Left lung (tissue), 14 donors: ENCODE measurements at places on chromosomes 2 and 18. TPM values are rescaled to one million over a fixed set of nuclear protein-coding genes. Genes with fewer than 3 reads are reported as not detected.

The DTNA gene
- 12.7 TPM for total RNA-seq

DNA sequence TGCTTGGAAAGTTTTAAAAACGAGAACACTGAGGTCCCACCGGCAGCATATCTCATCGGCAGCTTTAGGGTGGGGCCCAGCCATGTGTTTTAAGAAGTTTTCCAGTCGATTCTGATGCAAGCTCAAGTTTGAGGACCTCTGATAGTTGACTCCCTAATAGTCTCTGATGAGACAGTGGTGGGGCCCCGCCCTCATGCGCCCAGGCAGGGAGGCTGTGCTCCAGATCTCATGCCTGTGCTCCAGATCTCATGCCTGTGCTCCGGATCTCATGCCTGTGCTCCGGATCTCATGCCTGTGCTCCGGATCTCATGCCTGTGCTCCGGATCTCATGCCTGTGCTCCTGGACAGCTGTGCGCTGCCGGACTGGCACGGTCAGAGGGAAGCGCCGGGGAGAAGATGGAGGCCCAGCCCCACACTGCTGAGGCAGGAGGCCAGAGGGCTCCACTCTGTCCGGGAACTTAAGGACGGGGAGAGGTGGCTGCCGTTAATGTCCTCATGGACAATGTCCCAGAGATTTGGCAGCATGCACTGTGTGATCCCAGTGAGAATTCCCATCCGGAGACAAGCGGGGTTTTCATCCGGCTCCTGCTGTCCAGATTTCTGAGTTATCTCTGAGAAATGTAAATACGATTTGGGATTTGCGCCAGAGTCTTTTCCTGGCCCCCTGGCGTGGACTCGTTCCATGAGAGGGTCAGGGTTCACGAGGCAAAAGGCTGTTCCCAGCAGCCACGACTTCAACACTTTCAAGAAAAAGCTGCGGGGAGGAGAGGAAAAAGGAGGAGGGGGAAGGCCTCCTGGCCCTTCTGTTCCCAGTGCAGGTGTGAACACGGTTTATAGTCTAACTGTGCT is 9.4 kb upstream of the COLEC11 start:
- no peaks in the 10 kb centered on the region for H3K27me3 ChIP-seq
- peak overlapping the region; percentile 56 for H3K27ac ChIP-seq
- no peak for DNase-seq
- H3K4me1 ChIP-seq = no peaks in the 10 kb centered on the region
- no peaks in the 10 kb centered on the region for H3K36me3 ChIP-seq
- no peak overlapping the region for H3K4me3 ChIP-seq

- H3K36me3 ChIP-seq = no peaks in the 10 kb centered on the region
- H3K27ac ChIP-seq = no peak overlapping the region
- no peaks in the 10 kb centered on the region for H3K4me1 ChIP-seq
These were observed 17.6 kb upstream of the NEDD4L start for GRCh38 chr18:58026395-58026794.

DNA sequence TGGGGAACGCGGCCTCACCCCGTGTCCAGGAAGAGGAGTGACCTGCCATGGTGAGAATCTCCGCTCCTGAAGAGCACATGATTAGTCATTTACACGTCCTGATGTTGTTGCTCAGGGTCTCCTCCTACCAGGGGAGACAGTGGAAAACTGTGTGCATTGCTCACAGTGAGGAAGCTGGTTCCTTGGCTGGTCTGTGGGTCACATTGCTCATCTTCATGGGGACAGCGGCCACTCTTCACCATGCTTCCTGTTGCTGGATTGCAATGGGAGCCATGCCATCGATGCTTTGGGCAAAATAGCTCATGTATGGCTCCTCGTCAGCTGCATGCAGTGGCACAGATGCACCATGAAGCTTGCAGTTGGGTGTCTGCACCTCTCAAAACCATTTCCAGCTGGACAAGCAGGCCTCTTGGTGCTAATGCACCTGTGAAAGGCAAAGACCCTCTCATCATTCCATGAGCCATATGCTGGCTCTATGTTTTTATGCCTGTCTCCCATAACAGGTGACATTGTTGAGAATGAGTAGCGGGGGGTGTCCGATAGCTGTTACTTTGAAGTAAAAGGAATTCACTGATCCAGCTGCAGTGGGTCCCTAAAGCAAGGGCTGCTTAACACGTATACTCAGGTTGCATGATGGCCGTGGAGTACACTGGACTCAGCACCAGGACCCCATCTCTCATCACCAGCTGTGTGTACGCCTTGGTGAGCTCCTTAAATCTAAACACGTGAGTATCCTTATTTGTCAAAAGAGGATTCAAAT is 135.0 kb upstream of the ALKAL2 start:
- H3K4me3 ChIP-seq = no peak overlapping the region
- H3K4me1 ChIP-seq = no peaks in the 10 kb centered on the region
- no peaks in the 10 kb centered on the region for H3K27me3 ChIP-seq

- H3K27me3 ChIP-seq = no peaks in the 10 kb centered on the region
- H3K36me3 ChIP-seq = no peaks in the 10 kb centered on the region
- no peak overlapping the region for H3K27ac ChIP-seq
- no peaks in the 10 kb centered on the region for H3K4me1 ChIP-seq
These were observed 111.8 kb downstream of the ZNF407 start for GRCh38 chr18:74709452-74709851.

- H3K27ac ChIP-seq = peak overlapping the region; percentile 75
- no peak overlapping the region for H3K4me3 ChIP-seq
- H3K27me3 ChIP-seq = no peaks in the 10 kb centered on the region
- DNase-seq = no peak
- no peaks in the 10 kb centered on the region for H3K36me3 ChIP-seq
These were observed 91.0 kb downstream of the LIMS1 start for GRCh38 chr2:108625186-108625827.

GRCh38 chr18:64091526-64091925 is 57.4 kb downstream of the LINC00305 start:
- no peaks in the 10 kb centered on the region for H3K36me3 ChIP-seq
- H3K27me3 ChIP-seq = no peaks in the 10 kb centered on the region
- H3K4me1 ChIP-seq = no peaks in the 10 kb centered on the region
- no peak overlapping the region for H3K4me3 ChIP-seq
- DNase-seq = no peak

The NAT8 gene
- not detected for total RNA-seq

The POTEC gene
- total RNA-seq = not detected

The WBP1 gene
- total RNA-seq = 38.7 TPM

- H3K27ac ChIP-seq = no peak overlapping the region
- peaks cover 17% of the 10 kb centered on the region for H3K4me1 ChIP-seq
- no peak overlapping the region for H3K4me3 ChIP-seq
These were observed 13.5 kb downstream of the PPP1CB start for GRCh38 chr2:28764909-28765711.

The RGPD4 gene
- total RNA-seq = not detected

DNA sequence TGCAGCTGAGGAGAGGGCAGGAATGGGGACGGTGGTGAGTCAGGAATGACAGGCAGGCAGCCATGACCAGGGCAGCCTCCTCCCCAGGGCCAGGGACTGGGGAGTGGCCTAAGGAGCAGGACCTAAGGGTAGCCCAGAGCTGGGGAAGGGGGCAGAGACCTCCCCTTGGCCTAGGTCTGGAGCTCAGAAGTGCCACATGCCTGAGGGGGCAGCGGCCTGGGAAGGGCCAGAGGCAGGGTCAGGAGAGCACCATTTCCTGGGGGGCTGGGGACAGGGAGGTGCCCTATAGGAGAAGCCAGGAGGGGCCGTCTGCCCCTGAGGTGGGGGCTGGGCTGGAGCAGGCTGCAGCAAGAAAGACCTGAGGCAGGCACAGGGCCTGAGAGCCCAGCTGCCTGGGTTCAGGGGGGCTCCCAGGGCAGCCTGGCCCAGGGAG is 20.9 kb downstream of the CFLAR start:
- H3K4me1 ChIP-seq = peaks cover 92% of the 10 kb centered on the region
- H3K27me3 ChIP-seq = no peaks in the 10 kb centered on the region
- H3K4me3 ChIP-seq = no peak overlapping the region
- H3K36me3 ChIP-seq = no peaks in the 10 kb centered on the region
- H3K27ac ChIP-seq = peak overlapping the region; percentile 99

GRCh38 chr2:64250751-64251423 is 106.7 kb upstream of the PELI1 start:
- H3K4me1 ChIP-seq = no peaks in the 10 kb centered on the region
- H3K27ac ChIP-seq = no peak overlapping the region
- H3K27me3 ChIP-seq = no peaks in the 10 kb centered on the region
- DNase-seq = no peak

- H3K36me3 ChIP-seq = peaks cover 99% of the 10 kb centered on the region
- H3K27me3 ChIP-seq = no peaks in the 10 kb centered on the region
- DNase-seq = no peak
- no peaks in the 10 kb centered on the region for H3K4me1 ChIP-seq
These were observed 20.2 kb downstream of the ATG16L1 start for GRCh38 chr2:233271693-233272092.
